ENCODE measurements at places on chromosomes 12 and 14. TPM values are rescaled to one million over a fixed set of nuclear protein-coding genes. Genes with fewer than 3 reads are reported as not detected.

Gene FOXN4
- not detected for total RNA-seq

- no peak for DNase-seq
Observed at GRCh38 chr12:46212108-46212982, 56.5 kb downstream of the SLC38A1 start.

- no peak for DNase-seq
Observed at GRCh38 chr14:57865403-57866198, at the start of gene SLC35F4. Gene SLC35F4, minus strand, starts transcription at chr14:57866092.

Gene C12orf50
- not detected for total RNA-seq

Gene CLEC1B
- total RNA-seq = not detected

Gene HSPB8
- 40.1 TPM for total RNA-seq

Gene SLC6A15
- total RNA-seq = not detected

DNA sequence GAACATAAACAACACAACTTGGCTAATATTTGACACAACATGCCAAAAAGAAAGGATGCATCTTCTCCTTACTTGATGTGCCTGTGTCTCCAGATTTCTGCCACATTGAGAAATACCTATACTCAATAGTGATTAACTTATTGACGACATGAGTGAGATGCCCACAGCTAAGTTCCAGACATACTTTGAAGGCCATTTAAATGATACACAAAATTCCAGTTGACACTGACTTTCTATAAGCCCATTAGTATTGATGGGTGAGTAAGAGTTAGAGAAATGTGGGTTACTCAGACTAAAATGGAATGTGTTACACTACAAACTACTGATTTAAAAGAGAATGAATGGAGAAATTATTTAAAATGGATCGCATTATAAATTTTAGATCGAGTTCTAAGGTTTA lies 838.2 kb upstream of the MGAT4C start:
- DNase-seq = no peak

Measured in HFFc6 (cell line).